Activated CD8-positive, alpha-beta memory T cell treated with anti-CD3 and anti-CD28 coated beads, Interleukin-2, amount 50 U/mL, for 48 hours (primary cell): ENCODE measurements at places on chromosomes 6 and 20.

DNA sequence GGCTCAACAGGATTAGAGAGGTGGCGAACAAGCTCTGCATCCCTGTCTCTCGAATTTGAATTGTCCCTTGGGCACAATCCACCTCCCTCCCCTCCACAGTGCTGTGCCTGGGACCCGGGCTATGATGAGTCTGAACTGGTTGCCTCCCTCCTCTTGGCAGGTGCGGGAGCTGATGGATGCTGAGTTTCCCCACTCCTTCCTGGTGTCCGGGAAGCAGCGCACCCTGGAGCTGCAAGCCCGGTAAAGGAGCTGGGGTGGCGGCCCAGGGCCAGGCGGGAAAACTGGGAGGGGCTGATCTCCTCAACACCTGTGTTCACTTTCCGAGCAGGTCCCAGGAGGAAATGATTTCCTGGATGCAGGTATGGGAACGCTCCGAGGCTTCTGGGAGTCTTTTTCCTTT is 14.9 kb downstream of the FGD2 start:
- no peak for DNase-seq

GRCh38 chr6:52536424-52536916 is 40.4 kb downstream of the TRAM2 start:
- DNase-seq = no peak

- no peak for DNase-seq
Measured at GRCh38 chr6:46104209-46104608, 25.6 kb upstream of the ENPP4 start.

DNA sequence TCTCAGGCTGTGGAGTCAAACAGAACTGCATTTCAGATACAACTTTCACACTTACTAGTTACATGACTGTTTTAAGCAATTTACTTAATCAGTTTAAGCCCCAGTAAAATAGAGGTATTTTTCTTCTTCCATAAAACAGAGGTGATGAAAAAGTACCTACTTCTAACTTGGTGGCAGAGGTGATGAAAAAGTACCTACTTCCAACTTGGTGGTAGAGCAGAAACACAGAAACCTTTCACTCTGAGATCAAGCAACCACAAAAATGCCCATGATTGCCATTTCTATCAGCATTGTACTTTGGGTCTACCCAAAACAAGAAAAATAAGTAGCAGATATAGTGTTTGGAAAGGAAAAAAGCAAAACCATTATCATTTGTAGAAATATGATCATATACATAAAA is 148.7 kb downstream of the OPRM1 start:
- DNase-seq = no peak

DNA sequence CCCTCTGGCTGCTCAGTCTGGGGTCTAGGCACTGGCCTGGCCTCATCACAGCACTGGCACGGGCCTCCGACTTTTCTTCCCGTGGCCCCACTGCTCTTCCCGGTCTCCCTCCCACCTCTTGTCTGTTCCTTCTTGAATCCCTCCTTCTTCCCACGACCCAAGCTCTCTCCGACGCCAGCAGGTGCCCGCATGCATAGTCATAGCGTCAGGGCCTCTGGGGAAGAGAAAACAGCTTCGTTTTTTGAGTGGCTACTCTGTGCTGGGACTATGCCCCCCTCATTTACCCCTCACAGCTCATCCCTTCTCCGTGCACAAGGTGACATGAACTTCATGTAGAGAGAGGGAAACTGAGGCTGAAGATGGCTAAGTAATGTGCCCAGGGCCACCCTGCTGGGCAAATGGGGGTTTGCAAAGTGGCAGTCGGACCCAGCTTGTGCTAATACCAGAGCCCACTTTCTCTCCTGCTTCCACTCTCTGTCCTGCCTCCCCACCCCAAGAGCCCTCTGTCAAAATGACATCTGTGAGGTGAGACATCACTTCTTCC is 59.2 kb downstream of the SYNJ2 start:
- no peak for DNase-seq

DNA sequence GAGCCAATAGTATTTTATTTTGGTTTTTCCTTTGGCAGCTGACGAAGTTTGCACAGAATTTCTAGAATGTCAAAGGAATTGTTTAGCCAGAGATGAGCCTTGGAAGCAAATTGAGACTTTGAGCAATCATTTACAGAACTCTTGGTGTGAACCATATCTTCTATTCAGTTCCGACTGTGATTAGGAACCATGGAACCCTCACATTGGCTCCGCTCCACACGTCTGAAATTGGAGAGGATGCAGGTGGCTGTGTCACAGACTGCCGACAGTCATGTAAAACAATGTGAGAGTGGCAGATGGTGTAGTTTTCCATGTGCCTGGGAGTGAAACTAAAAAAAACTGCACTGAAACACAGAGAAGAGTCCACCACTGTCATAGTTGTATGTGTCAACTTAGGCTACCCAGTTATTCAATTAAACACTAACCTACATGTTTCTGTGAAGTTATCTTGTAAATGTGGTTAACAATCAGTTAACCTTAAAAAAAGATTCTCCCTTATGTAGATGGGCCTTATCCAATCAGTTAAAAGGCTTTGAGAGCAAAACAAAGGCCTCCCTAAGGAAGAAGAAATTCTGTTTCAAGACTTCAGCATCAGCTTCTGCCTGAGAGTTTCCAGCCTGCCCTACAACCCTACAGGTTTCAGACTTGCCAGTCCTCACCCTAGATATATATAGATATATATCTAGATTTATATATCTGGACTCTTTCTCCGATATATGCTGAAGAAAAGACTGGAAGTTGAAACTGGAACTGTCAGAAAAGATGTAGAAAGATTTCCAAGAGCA is 3.3 kb upstream of the HMGN4 start:
- no peak for DNase-seq

DNA sequence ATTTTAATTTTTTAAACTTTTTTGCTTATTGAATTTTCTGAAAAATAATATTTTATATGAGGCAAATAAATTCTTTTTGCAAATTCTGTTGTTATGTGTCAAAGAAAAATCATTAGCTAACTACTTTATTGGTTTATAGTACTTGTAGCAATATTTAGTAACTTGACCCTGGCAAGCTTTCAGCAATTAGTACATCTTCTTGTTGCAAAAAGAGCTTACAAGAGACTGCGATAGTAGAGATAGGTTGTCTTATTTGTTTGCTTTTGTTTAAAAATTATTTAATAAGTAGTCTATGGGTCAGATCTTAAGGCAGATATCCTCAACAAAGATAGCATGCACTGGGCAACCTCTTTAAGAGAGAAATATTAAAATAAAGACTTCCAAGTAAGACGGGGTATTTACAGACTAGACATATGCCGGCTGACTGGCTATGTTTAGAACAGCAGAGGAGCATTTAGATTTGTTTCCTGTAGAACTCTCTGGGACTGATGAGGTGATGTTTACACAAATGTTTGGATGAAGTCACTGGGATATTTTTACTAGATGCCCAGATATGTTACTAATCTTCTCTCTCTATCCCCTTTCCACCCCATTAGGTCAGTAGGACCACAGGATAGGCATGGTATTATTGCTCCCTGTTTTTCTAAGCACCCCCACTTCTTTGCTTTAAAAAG is 25.0 kb downstream of the VGLL2 start:
- no peak for DNase-seq

GRCh38 chr6:9085054-9085708 is 649.8 kb upstream of the SLC35B3 start:
- DNase-seq = no peak

DNA sequence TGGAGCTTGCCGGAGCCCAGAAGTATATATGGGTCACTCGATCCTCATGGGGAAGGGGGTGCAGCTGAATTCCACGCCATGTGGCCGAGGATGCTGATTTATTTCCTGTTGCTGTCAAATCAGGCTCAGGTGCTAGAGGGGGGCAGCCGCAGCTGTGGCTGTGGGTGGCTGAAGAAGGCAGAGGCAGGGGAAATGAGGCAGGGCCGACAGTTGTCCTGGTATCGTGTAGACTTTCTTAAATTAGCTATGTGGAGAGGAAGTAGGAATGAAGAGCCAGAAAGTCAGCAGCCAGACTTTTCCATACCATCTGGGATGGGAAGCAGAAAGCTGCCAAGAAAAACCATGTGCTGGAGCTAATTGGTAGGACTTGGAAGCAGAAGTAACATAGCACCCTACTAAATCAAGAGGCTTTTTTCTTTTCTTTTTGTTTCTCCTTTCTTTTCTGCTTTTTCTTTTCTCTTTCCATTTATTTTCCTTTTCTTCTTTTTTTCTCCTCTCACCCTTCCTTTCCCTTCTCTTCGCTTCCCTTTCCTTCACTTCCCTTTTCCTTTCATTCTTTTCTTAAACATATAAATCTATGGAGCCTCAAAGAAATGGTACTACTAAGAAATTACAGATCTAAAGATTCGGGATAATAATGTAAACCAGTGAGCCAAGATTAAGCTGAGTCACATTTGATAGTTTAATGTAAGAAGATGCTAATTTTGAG is 90.6 kb upstream of the CD83 start:
- no peak for DNase-seq

DNA sequence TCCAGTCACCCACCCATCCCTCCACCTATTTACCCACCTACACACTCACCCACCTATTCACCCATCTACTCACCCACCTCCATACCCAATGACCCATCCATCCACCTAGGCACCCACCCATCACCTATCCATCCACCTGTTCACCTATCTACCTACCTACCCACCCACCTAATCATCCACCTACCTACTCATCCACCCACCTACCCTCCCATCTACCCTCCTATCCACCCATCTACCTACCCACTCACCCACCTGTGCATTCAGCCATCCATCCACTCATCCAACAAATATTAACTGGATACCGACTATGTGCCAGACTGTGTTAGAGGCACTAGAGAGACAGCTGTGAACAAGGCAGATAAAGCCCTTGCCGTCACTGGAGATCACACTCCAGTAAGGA is 40.3 kb downstream of the RSPO4 start:
- no peak for DNase-seq

DNA sequence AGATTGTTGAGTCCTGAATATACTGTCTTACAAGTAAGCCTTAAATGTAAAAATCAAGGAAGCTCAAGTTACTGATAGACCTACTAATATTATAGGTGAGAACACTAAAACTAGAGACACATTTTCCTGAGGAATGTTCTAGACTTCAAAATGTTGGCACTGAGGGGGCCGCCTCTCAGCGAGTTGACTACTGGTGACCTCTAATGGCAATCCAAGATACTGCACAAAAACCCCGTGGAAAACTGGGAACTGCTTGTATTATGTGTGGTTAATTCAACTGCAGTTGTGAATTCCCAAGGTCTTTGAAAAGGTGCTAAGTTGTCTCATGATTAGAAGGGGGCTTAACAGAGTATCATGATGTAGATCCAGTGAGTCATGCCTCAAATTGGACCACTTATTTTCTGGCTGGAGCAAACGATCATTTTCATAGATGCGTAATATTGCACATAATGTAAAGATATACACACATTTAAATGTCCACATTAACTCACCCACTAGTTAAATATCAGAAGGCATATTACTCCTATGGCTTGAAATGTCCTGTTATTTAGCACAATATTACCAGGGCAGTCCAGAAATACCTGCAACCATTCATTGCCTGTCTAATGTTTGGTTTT is 336.2 kb downstream of the FOXA2 start:
- no peak for DNase-seq

GRCh38 chr6:90220273-90220672 is 76.4 kb downstream of the BACH2 start:
- DNase-seq = no peak

DNA sequence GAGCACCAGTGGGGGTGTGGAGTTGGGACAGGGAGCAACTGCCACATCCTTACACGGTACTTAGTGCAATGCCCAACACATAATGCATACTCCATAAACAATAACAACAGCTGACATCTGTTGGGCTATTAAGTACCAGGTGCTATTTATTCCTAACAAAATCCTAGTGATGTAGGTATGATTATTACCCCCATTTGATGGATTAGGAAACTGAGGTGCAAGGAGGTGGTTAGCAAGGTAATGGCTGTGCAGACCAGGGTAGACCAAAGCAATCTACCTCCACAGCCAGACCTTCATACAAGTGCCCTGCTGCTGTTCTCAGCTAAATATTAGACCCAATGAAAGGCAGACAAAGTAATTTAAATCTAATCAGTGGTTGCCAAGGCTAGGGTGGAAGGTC is 36.8 kb downstream of the SLC13A3 start:
- no peak for DNase-seq

DNA sequence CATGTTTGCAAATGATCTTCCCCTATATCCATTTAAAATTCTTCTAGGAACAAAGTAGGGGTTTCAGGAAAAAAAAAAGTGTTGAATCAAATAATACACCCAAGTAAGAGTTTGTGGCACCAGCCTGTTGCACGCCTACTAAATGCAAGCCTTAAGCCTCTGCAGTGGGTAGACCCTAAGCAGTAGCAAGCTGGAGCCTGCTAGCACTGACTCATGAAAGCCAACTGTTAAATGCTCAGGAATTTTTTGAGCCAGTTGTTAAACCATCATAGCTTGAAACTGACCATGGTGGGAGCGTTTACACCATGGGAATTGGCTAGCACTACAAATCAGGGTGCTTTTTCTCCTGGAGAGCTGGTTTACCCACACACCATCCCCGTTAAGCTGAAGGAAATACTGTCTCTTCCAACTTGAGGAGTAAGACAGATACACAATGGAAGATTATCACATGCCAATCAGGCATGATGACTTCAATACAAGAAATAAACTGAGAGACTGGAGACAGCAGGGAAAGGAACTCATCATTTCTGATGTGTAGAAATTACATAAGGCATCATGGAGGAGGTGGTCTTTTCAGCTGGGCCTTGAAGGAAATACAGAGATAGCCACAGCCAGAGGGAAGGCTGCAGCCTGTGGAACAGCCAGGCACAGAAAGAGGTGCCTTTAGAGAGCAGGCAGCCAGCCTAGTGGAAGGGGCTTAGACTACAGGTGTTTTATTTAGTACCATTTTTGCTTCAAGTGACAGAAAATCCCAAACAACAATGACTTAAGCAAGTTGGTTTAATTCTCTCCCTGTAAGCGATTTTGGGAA is 110.8 kb downstream of the SNX5 start:
- DNase-seq = no peak

DNA sequence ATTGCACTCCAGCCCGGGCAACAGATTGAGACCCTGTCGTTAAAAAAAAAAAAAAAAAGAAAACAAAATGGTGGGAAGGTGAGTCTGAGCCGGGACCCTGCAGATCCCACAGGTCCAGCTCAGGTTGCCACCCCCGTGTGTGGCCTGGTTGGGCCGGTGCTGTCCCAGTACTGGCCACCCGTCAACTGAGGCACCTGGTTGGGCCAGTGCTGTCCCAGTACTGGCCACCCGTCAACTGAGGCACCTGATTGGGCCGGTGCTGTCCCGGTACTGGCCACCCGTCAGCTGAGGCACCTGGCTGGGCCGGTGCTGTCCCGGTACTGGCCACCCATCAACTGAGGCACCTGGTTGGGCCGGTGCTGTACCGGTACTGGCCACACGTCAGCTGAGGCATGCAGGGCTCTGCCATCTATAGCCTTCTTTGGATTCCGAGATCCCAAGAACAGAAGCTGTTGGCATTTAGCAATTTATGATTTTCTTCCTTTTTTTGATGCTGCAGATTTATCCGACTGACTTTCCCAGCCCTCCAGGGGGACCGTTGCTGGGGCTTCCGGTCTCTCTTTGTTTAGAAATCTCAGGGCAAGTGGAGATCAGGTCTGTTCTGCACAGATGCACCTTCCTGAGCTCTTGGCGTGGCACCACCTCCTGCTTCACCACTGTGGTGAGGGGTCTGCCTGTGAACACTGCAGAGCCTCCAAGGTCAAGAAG is 113.8 kb downstream of the SYCP2 start:
- no peak for DNase-seq

- peak; percentile 88 for DNase-seq
Measured at GRCh38 chr6:24402697-24403500, at the start of gene MRS2. TSS of gene MRS2 (plus strand) at chr6:24402936. CDS start at chr6:24403047, 111 bp downstream.

- no peak for DNase-seq
Measured at GRCh38 chr6:168671028-168671862, 230.3 kb downstream of the SMOC2 start.

GRCh38 chr20:38447251-38447661 is 12.1 kb upstream of the SNHG17 start:
- DNase-seq = no peak

- DNase-seq = no peak
Measured at GRCh38 chr6:88748141-88748540, 215.3 kb downstream of the RNGTT start.
